ENCODE measurements at places on chromosomes 5 and 9. TPM values are rescaled to one million over a fixed set of nuclear protein-coding genes. Genes with fewer than 3 reads are reported as not detected.

DNA sequence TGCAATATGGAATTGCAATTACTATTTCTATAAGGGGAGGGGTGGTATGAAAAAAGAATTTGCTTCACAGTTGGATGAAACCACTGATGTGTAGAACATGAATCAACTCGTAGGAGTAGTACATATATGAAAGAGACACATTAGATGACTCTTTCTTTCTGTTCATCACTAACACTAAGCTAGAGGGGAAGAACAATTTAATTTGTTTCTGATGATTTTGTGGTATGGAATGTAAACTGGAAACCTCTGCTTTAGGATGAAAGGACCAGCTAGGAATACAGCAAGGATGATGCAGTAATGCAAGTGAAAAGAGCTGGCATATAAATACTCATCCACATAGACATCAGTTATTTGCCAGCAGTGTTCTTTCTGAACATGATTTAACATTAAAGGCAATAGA lies 113.4 kb downstream of the PAPPA start:
- DNase-seq = no peak

- no peak for DNase-seq
Observed at GRCh38 chr5:135127439-135128240, 93.6 kb upstream of the PITX1 start.

DNA sequence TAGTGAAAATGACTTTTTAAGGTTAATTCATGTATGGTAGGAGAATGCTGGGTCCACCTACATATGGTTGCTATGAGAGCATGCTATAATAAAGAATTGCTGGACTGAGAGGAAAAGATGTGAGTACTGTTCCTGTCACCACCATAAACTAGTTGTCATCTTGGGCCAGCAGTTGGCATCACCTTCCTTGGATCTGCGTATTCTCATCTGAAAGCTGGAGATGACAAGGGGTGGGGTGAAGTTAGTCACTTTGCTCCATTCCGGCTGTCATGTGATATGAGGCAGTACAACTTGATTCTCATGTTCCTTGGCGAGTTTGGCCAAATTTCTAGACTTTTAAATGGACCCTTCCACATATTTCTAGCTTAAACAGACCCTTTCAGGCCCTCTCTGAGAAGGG lies 33.3 kb downstream of the PIP5K1B start:
- no peak for DNase-seq

- no peak for DNase-seq
Observed at GRCh38 chr9:70557661-70558369, 143.4 kb upstream of the KLF9 start.

GRCh38 chr5:170361116-170361515 lies 28.1 kb downstream of the KCNMB1 start:
- no peak for DNase-seq

DNA sequence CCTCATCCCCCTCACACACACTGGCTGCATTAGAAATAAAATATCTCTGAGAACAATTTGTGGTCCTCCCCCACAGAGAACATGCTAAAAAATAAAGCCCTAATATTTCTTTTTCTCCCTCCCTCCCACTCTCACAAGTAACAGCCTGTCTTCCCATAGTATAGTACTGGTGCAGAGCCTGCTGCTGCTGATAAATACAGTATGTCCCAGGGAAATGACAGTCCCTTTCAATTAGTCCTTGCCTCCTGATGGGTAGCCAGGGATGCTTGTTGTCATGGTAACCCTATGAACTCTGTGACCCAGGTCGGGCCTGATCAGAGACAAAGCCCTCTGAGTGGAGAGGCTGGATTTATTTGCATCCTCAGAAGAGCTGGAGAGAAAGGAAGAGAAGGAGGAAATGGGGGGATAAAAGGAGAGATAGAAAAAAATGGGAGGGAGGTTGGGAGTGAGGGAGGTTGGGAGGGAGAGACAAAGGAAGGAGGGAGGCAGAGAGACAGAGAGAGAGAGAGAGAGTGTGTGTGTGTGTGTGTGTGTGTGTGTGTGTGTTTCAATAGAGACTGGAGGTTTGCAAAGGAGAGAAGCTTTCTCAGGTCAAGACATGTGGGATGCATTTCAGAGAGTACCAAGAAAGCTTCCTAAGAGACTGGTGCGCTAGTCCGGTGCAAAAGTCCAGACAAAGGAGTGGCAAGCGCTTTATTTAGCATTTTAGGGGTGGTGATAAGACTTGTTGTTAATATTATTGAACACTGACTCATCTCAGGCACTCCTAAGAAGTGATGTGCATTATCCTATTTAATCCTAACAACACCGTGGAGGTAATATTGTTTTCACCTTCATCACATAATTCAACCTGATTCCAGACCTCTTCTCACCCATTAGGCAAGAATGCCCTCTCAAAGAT lies 260.8 kb downstream of the FAM114A2 start:
- no peak for DNase-seq

CD180 gene
- 0.32 TPM for total RNA-seq

ECM2 gene
- 3.8 TPM for total RNA-seq

Data from suprapubic skin (tissue), 4 donors.